ENCODE measurements at places on chromosomes 11 and 22.
A peak's percentile ranks its signal among the peaks of the same experiment; 100 is the strongest.

GRCh38 chr11:83611600-83611999, 325.4 kb upstream of the CCDC90B start:
- no peak for DNase-seq

DNA sequence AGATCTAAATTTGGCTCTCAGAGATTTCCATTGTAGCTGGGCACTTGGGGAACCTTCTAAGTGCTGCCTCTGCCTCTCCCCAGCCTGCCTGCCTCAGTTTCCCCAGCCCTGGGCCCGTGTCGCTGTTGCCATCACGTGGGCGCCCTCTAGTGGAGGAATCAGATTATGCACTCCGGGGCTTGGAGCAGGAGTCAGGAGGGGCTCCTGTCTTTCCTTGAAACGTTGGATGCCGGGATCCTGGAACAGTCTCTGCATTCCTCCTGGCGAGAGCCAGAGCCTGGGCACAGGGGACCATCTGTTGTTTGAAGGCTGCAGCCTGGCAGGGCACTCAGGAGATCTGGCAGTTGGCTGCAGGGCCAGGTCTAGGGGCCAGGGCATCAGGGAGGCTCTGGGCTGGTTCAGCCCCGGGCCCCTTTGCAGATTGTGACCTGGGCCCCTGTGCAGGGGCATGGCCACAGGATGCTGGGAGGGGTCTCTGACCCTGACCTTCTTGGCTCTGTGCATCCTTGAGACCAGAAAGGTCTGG, 71.6 kb downstream of the LRP5 start:
- no peak for DNase-seq

- DNase-seq, result no peak
These were observed 33.0 kb downstream of the DKK3 start for GRCh38 chr11:11975201-11976092.

- DNase-seq, result no peak
These were observed 1359.3 kb downstream of the LRRC4C start for GRCh38 chr11:40100162-40100553.

DNA sequence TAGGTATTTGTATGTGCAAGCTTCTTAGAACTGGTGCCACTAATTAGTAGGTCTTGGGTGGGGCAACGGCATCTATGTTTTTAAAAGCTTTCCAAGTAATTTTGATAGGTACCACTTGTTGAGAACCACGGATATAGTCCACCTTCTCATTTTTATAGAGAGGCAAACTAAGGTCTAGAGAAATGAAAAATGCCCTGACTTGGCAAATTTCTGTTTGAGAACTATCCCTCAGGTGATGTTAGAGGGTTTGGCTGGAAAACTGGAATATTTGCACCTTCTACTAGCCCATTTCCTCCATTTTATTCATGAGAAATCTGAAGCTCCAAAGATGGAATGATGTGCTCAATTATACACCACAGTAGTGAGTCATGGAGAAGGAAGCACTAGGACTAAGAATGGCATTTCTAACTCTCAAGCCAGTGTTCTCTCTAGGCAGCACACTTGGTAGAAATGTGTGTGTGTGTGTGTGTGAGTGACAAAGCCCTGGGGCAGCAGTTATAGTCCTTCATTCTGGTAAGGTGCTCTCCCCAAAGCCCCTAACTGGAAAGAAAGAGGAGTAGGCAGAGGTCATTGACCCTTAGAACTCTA, 1.8 kb upstream of the TMEM86A start:
- no peak for DNase-seq

DNA sequence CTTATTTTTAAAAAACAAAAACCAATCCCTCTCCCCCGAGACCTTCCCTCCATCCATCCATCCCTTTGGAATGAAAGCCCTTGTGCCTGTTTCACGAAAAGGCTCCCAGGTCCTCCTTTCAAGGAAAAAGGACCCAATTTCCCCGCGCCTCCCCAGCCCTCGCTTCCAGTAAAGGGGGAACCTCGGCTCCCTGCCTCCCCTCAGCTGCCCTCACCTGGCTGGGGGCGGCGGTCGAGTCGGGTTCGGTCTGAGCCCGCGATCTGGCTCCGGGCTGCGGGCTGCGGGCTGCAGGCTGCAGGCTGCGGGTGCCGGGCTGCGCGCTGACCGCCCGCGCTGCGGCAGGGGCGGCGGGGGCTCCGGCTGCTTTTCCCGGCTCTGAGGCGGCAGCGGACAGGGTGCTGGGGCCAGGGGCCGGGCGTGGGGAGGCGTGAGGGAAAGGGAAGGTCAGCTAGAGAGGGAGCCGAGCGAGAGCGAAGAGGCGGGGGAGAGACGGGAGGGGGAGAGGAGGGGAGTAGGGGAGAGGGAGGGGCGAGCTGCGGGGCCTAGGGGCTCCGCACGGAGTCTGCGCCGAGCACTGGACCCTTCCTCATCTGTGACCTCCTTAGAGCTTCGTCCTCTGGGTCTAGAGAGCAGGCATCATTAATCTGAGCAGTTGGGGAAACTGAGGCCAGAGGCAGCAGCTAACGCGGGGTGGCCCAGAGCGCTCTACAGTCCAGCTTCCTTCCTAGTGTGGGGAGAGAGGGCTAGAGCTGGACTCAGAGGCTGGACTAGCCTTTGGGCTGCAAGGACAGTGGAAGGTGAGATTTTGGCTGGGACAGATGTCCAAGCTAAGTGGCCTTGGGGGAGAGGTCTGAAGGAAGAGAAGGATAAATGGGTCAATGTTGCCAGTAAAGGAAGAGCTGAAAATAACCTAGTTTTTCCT, at the start of gene C1QTNF4:
C1QTNF4 (minus strand) TSS at position 478 of the 922 bp plus-strand sequence. CDS start 3,601 bp downstream, outside the sequence.
- DNase-seq, result no peak

- no peak for DNase-seq
These were observed 7.6 kb upstream of the PGA3 start for GRCh38 chr11:61195719-61196118.

GRCh38 chr22:38012604-38013072, 28.3 kb upstream of the SOX10 start:
- DNase-seq, result no peak

- DNase-seq, result no peak
These were observed 24.7 kb downstream of the RCOR2 start for GRCh38 chr11:63892228-63892627.

DNA sequence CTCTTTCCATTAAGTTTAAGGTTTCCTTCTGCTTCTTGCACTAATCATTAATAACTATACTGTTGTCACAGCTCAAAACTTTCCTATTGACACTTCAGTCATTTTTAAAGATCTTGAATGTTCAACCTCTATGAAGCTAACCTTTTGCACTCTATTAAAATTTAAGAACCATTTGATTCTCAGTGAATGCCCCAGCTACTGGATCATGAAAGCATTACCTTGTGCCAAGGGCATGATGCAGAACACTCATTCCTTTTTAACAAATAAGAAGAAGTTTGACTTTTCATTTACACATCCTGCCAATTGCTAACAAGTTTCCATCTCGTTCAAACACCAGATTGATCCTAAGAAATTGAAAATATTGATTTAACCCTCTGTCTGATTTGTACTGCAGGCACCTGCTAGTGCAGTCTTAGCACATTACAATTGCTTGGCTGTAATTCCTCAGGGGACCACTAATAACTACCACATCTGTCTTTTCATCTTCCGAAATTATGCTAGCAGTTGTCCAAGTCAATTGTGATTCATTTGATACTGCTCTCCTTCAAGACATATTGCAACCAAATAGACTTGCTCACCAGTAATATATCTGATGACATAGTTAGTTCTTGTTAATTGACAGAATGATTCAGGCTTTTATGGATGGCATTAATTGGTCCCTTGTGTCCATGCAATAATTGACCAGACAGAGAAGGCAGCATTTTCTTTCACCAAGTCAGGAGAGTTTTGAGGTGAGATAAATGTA, 158.4 kb downstream of the TEAD1 start:
- DNase-seq, result no peak

DNA sequence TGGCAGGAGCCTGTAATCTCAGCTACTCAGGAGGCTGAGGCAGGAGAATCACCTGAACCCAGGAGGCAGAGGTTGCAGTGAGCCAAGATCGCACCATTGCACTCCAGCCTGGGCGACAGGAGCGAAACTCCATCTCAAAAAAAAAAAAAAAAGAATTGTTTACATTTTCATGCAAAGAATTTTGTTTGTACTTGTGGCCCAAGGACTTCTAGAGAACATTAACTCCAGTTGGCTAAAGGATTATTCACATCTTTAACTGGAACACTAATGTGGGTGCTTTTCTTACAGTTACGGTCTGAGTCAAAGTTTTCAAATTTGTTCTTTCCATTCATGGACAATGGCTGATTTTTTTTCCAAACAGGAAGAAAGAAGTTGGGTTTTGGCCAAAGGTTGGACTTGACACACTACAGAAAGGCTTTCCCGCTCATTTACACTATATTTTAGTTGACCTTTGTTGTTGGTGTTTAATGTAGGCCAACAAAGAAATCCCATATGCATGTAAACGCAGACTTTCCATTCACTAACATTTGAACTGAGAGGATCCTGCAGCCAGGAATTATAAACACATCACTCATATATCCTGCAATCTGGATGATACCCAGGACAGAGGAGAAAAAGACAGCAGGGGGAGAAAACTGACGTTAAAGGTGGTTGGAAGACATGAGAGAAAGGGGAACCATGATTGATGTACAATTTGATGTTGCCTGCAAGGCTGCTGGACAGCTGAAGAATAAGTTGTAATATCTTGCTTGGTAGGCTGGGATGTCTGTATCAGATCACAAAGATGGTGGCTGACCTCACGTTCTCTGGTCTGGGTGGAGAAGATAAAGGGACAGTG, 13.1 kb downstream of the POU2AF1 start:
- DNase-seq, result no peak

GRCh38 chr22:45246060-45246985, 5.6 kb upstream of the KIAA0930 start:
- no peak for DNase-seq

DNA sequence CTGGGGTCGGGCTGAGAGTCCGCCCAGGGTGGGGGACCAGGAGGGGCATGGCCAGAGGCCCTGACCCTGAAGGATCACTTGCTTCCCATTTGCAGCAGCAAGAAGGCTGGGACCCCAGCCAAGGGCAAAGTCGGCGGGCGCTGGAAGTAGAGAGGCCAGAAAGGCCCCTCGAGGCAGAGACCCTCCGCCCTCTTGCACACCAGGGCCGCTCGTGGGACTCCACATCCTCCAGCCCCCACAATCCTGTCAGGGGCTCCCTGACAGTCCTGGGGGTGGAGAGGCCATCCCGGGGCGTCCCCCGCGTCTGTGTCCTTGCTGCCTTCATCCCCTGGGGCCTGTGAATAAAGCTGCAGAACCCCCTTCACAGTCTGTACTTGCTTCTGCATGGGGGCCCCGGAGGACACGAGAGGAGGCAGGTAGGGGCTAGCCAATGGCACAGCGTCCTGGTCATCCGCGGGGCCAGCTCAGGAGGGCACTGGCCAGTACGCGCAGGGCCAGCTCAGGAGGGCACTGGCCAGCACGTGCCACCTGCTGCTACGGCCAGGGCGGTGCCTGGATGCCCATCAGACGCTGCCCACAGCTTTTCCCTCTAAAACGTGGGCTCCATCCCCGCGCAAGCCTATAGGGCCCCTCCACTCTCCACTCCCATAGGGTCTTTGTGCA, 8.7 kb upstream of the MRPL23 start:
- no peak for DNase-seq

- DNase-seq, result no peak
These were observed 509.3 kb upstream of the TENM4 start for GRCh38 chr11:79950172-79950571.

DNA sequence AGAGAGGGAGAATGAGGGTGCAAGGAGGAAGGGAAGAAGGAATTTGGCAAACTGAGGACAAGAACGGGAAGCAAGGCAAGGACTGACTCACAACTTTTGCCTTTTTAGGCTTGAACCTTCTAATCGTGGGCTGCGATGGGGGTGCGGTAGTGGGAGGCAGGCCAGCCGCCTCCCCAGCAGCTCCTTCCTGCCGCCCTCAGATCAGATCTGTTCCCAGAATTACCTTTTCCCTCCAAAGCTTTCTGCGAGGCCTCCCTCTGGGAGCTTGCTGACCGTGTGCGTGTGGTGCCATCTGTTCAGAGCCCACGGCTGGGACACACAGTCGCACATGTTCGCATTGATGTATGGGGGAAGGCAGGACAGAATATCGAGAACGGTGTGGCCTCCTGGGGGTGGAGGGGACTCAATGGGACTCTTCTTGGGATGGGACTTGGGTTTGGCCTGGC, 86.9 kb upstream of the PARVA start:
- no peak for DNase-seq

DNA sequence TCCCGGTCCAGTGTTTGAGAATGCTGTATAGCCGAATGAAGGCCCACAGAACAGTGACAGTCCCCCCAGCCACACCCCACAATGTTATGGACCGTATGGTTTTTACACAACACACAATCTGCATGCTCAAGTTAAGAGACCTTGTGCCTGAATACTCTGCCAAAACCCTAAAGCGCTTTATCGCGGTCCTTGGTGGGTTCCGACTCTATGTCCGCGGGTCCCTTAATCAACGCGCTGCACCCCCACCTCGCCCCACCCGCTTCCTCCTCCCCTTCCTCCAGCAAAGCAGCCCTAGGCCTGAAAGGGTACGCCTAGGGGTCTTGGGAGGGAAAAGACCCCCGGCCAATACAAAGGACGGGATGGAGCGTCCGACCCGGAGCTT, 442 bp downstream of the COPB1 start:
- peak; percentile 43 for DNase-seq

DNA sequence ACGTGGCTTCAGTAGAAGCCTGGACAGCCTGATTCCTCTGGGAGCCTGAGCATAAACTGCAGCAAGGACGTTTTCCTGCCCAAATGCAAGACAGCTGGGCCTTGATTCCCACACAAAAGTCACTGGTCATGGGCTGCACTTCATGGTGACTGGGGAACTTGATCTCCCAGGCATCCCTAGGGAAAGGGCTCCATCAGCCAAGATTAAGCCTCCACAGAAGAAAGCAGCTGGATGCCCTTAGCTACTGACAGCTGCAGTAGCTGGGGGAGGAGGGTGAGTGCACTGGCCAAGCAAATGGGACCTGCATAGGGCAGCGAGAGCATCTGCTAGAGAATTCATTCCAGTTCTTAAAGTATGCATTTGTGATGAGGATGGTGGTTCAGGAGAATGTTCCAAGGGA, 267.4 kb upstream of the ISX start:
- DNase-seq, result no peak
